ENCODE measurements at places on chromosomes 2 and 18.

GRCh38 chr2:127041259-127041970, 65.5 kb downstream of the BIN1 start:
- no peak for DNase-seq

- DNase-seq = no peak
Observed at GRCh38 chr2:113166187-113166645, 7.6 kb upstream of the PSD4 start.

DNA sequence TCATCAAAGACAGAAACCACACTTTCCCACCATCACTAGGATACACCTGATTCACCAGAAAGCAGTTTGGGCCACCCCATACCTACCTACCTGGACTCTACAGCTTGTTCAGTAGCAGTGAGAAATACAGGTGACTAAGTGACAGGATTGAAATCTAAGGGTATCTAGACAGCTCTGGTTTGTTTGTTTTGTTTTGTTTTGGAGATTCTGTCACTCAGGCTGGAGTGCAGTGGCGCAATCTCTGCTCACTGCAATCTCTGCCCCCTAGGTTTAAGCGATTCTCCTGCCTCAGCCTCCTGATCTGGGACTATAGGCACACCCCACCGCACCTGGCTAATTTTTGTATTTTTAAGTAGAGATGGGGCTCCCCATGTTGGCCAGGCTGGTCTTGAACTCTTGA, 3.1 kb downstream of the TTC21B start:
- DNase-seq = no peak

- no peak for DNase-seq
Observed at GRCh38 chr2:192159736-192160135, 35.0 kb downstream of the TMEFF2 start.

- DNase-seq = no peak
Observed at GRCh38 chr2:233830111-233830802, 24.1 kb downstream of the HJURP start.

- no peak for DNase-seq
Observed at GRCh38 chr18:57856557-57857280, 53.6 kb upstream of the ATP8B1 start.

GRCh38 chr2:195486987-195487644, 169.9 kb upstream of the SLC39A10 start:
- DNase-seq = no peak

GRCh38 chr2:47896450-47896968, 9.8 kb downstream of the FBXO11 start:
- DNase-seq = no peak

GRCh38 chr2:97743913-97744312, 30.5 kb downstream of the ZAP70 start:
- DNase-seq = no peak

- DNase-seq = no peak
Observed at GRCh38 chr18:74492259-74492658, 3.9 kb upstream of the CNDP2 start.

- DNase-seq = no peak
Observed at GRCh38 chr2:170887896-170888295, 41.2 kb upstream of the GORASP2 start.

- DNase-seq = no peak
Observed at GRCh38 chr2:64655018-64655664, 1.4 kb upstream of the SERTAD2 start.

GRCh38 chr2:153360239-153360638, 118.3 kb downstream of the RPRM start:
- no peak for DNase-seq

- DNase-seq = no peak
Observed at GRCh38 chr18:26471027-26471426, 77.3 kb downstream of the KCTD1 start.

GRCh38 chr2:32807662-32808061, 139.1 kb upstream of the LTBP1 start:
- DNase-seq = no peak

DNA sequence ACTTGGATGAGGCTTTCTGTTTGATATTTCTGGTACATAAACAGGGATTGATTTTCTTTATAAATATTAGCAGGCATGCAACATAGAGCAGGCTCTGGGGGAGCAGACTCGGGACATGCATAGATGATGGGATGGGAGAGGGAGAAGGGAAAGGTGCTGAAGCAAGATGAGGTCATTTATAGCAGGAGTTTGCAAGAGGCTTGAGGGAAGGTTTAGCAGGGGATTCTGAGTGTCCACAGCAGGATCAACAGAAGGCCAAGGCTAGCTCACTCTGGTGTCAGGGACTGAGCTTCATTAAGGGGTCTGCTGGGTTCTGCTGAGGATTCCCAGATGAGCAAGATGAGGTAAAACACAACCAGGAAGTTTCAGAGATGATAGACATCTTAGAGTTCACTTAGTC, 309.1 kb upstream of the CELF4 start:
- no peak for DNase-seq

DNA sequence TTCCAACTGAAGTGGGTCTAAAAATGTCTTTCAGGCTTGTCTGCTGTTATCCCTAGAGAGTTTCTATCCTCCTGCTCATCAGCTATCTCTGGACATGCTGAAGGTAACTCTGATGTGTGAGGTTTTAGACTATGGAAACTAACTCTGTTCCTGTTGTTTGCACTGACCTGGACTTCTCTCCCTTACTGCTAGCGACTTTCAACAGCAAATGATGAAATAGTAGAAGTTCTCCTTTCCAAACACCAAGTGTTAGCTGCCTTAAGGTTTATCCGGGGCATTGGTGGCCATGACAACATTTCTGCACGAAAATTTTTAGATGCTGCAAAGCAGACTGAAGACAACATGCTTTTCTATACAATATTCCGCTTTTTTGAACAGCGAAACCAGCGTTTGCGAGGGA, 26.9 kb downstream of the RMC1 start:
- no peak for DNase-seq

DNA sequence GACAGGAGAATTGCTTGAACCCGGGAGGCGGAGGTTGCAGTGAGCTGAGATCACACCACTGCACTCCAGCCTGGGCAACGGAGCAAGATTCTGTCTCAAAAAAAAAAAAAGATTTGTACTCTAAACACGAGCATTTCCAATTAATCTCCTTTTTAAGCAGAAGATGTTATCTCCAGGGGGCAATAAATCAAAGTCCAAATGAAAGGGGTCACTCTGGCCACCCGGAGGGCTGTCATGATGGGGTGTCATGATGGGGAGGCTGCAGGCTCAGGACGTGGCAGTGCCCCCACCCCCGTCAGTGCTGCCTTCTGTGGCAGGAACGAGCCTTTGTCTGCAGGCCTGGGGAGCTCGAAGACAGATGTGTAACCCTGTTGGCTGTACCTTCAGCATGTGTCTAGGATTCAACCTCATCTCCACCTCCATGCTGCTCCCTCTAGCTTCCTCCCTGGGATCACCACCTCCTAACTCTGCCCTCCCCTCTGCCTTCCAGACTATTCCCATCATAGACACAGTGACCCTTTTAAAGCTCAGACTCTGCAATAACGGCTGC, 76.9 kb upstream of the YWHAQ start:
- no peak for DNase-seq

DNA sequence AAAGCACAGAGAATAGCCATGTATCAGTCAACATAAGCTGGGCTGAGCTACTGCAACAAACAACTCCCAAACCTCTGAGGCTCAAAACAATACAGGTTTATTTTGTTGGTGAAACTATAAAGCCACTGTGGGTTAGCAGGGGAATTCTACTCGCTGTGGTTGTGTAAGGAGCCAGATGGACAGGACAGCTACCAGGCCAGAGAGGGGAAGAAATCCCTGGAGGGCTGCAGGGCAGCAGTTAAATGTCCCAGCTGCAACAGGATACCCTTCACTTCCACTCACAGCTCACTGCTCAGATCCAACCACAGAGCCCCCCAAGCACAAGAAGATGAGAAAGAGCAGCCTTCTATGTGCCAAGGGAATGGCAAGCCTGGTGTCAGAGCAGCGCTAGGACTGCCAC, 245.9 kb upstream of the RAB6C start:
- no peak for DNase-seq

DNA sequence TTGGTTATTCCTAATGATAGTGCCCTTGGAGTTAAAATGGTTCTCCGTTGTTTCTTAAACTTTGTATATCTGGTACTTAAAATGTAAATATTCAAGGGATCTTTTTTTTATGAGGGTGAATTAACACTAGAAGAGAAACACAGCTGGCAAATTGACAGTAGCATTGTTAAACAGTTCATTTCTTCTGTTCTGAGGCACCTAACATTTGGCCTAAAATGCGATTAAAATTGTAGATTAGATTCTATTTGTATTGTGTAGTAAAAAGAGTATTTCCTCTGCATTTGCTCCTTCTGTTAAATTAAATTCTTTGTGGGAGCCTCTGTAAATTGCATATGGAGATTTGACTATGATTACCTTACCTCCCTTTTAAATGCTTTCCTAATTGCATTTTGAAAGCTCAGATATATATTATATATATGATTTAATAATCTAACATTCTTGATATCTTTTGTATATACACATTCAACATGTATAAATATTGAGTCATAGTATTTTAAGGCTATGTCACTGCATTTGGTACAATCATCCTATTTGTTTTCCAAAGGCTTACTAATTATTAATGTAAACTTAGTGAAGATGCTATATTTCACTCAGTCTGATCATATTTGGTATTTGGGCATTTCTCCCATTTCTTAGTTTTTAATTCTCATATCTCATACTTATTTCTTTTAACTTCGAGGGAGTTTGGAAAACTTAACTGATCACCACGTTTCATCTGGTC, 124.4 kb downstream of the AGPS start:
- no peak for DNase-seq

GRCh38 chr2:170689481-170689880, 25.7 kb upstream of the SP5 start:
- DNase-seq = no peak

GRCh38 chr2:158502974-158503373, 46.2 kb downstream of the PKP4 start:
- DNase-seq = no peak

GRCh38 chr2:16664052-16664731, 1.4 kb downstream of the CYRIA start:
- DNase-seq = no peak

- DNase-seq = no peak
Observed at GRCh38 chr2:127641133-127641532, 4.8 kb upstream of the GPR17 start.

- DNase-seq = no peak
Observed at GRCh38 chr2:106523976-106524665, 37.0 kb downstream of the CD8B2 start.

GRCh38 chr2:208311321-208311720, 45.3 kb downstream of the PIKFYVE start:
- no peak for DNase-seq

DNA sequence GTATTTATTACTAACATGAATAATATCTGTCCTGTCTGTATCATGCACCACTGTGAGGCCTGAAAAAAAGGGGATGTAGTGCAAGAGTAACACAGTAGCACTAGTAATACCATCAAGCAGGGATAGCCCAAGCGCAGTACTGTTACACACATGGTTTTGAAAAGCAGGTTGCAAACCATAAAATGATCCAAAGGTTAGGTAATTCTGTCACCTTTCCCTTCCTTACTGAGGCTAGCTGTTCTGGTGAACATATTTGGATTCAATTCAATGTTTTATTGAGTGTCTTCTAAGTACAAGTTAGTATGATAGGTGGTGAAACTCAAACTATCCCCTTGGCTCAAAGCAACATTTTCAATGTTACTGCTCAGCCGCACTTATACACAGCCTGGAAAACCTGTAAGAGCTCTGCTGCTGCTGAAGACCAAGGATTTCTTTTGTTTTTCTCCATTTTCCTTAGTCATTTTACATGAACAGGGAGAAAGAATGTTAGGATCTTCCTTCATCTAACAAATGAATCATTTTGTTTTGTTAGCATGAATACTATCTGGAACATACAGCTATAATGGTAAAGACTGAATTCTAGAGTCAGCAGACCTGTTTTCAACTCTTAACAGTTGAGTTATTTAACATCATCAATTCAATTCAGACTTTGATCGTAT, 102.5 kb upstream of the ITPRID2 start:
- DNase-seq = no peak

GRCh38 chr18:37138456-37138855, 309.5 kb downstream of the KIAA1328 start:
- DNase-seq = no peak

DNA sequence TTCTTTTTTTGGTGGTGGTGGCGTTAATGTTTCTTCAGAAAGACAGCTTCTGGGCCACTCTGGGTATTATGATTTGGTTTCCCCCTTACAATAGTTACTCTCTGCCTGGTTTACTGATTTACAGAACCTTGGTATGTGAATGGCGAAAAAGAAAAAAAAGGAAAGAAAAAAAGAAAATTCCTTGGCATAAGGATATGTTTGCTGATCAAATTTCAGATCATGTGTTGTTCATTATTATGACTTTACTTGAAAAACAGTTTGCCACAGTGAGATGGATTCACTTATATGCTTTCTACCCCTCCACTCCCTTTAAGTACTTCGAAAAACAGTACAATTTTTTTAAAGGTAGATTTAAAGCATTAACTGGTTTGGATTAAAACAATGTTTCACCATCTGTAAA, 21.0 kb downstream of the BCL11A start:
- DNase-seq = no peak

GRCh38 chr2:14828223-14828622, 195.7 kb downstream of the LRATD1 start:
- DNase-seq = no peak

- no peak for DNase-seq
Observed at GRCh38 chr2:191188550-191189093, 37.8 kb upstream of the STAT4 start.

GRCh38 chr18:50709193-50709592, 110.6 kb downstream of the MRO start:
- no peak for DNase-seq

GRCh38 chr2:55231546-55232083, 478 bp downstream of the CLHC1 start:
- no peak for DNase-seq

DNA sequence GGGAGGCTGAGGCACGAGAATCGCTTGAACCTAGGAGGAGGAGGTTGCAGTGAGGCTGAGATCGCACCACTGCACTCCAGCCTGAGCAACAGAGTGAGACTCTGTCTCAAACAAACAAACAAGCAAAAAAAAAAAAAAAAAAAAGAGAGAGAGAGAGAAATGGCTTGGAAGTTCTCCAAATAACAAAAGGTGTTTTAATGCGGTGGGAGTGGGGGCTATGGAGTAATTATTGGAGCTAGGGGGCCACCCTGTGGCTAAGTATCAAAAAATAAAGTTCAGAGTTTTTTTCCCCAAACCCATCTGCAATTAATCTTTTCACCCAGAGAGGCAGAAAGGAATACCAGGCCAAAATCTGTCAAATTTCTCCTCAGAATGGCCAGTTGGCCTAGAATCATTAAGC, 23.0 kb upstream of the CEP68 start:
- DNase-seq = no peak

GRCh38 chr2:107775211-107775610, 51.5 kb upstream of the RGPD4 start:
- DNase-seq = no peak

GRCh38 chr18:65751155-65752085, 608 bp downstream of the CDH7 start:
- no peak for DNase-seq

- no peak for DNase-seq
Observed at GRCh38 chr18:38961880-38962279, 1396.3 kb upstream of the CELF4 start.
